GM23338 (cell line): ENCODE measurements at places on chromosomes 2 and 18. TPM values are rescaled to one million over a fixed set of nuclear protein-coding genes. Genes with fewer than 3 reads are reported as not detected.
A peak's percentile ranks its signal among the peaks of the same experiment; 100 is the strongest.

- no peaks in the 10 kb centered on the region for H3K36me3 ChIP-seq
- DNase-seq = peak; percentile 64
- H3K4me3 ChIP-seq = peak overlapping the region; percentile 83
- no peak overlapping the region for H3K27ac ChIP-seq
- peaks cover 53% of the 10 kb centered on the region for H3K27me3 ChIP-seq
Measured at GRCh38 chr2:156340804-156341451, 8.4 kb upstream of the NR4A2 start.

GRCh38 chr2:99338029-99338585 is 918 bp downstream of the EIF5B start:
- DNase-seq = peak; percentile 19
- no peak overlapping the region for H3K27ac ChIP-seq
- peak overlapping the region; percentile 80 for H3K4me3 ChIP-seq
- no peaks in the 10 kb centered on the region for H3K27me3 ChIP-seq
- H3K36me3 ChIP-seq = no peaks in the 10 kb centered on the region
- peaks cover 11% of the 10 kb centered on the region for H3K4me1 ChIP-seq

DNA sequence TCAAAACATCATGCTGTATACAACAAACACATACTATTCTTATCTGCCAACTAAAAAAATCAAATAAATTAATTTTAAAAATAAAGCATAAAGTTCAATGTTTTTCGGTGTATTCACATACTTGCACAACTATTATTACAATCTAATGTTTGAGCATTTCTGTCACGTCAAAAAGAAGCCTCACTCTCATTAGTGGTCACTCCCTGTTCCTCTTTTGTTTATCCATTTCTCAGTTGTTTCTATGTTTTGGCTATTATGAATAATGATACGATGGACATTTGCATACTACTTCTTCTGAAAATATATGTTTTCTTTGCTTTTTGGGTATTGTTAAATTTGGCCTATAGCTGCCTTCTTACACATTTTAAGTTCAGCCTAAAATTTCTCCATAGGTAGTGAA is 773.0 kb upstream of the HS6ST1 start:
- DNase-seq = no peak
- no peak overlapping the region for H3K27ac ChIP-seq
- no peaks in the 10 kb centered on the region for H3K27me3 ChIP-seq
- no peak overlapping the region for H3K4me3 ChIP-seq
- H3K4me1 ChIP-seq = no peaks in the 10 kb centered on the region

DNA sequence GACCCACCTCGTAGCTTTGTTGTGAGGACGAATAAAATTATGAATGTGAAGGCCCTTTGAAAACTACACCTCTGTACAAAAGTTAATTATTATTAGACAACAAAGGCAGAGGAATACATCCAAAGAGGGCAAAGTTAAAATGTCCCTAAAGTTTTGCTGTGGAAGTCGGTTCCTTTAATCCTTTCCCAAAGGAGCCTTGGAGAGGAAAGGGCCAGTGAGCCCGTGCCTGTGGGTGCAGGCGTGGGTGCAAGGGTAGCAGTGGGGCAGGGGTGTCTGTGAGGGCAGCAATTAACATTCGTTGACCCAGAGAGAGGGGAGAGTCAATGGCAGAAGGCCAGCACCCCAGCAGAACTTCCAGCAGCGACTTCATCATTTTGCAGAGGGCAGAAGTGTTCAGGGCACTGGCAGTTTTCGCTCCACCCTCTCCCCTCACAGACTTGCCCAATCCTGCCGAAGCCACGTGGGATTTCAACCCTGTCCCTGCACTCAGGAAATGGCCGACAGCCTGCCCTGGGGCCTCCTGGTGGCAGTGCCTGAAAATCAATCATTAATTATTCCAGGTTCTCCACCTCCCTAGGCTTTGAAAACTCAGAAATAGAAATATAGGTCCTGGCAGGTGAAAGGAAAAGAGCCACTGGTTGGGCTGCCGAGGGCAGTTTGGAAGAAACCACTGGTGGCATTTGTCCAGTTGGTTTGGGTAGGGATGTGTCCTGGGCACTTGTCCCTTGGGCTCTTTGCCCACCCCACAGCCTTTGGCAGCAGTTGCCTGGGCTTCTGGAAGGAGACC is 4.2 kb upstream of the PAX8 start:
- H3K36me3 ChIP-seq = no peaks in the 10 kb centered on the region
- H3K27ac ChIP-seq = no peak overlapping the region
- DNase-seq = peak; percentile 70
- H3K27me3 ChIP-seq = peaks cover 58% of the 10 kb centered on the region

GRCh38 chr18:11902522-11903292 is 5.4 kb downstream of the MPPE1 start:
- DNase-seq = peak; percentile 27
- H3K4me1 ChIP-seq = peaks cover 44% of the 10 kb centered on the region
- H3K4me3 ChIP-seq = 0 out of 2 replicates have a peak overlapping the region, but pooled peaks have one; percentile 13
- H3K36me3 ChIP-seq = no peaks in the 10 kb centered on the region
- H3K27ac ChIP-seq = peak overlapping the region; percentile 21; the same call in 1 of the 2 replicates

DNA sequence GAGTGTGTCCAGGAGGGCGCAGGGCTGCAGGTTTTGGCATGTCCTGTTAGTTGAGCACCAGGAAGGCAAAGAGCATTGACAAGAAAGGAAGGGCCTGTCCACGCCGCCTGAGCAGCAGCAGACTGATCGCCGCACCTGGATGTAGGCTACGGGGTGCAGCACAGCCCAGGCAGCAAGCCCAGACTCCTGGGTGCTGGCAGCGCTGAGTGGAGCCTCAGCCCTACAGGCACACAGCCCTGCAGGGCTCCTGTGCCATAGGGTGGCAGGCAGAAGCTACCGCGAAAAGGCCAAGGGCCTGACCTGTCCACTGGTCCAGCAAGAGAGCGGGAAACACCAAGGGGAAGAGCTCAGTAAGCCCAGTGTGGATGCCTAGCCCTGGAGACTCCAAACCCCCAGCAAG is 198.0 kb downstream of the HDAC4 start:
- no peak overlapping the region for H3K27ac ChIP-seq
- no peak overlapping the region for H3K4me3 ChIP-seq
- H3K36me3 ChIP-seq = no peaks in the 10 kb centered on the region

DNA sequence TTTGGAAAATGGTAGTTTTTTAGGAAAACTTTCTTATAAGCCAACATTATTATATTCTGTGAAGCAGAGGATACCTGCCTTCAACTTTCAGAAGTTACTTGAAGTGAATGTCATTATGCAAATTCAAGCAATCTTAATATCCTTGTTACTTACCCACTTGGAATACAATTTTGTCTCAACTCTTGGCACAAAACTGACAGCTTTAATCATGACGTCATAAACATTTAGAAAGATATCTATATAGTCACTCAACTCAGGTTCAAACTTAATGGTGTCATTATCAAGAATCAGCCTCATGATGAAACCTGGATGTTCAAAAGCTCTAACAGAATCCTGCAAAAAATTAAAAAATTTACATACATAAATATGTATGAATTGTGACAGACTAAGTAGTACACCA is 68.1 kb downstream of the DNAH7 start:
- no peak for DNase-seq
- no peaks in the 10 kb centered on the region for H3K36me3 ChIP-seq
- no peaks in the 10 kb centered on the region for H3K27me3 ChIP-seq
- no peak overlapping the region for H3K4me3 ChIP-seq
- no peaks in the 10 kb centered on the region; the same call in none of the 2 replicates for H3K4me1 ChIP-seq
- no peak overlapping the region for H3K27ac ChIP-seq

DNA sequence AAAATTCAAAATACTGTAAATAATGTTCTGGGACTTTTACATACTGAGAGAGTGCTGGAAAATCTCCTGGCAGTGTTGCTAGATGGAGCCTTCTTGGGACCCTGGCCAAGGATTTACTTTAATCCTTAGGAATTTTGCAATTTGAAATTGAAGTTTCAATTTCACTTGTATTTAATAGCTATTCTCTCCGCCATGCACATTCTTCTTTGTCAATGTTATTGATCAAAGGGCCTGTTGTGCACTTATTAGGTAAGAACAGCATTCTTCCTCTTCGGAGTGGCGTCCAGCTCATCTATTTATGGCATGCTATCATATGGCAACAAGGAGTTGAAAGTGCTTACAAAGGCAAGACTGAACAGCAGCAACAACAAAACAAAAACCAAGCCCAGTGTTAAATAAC is 40.1 kb upstream of the SOS1 start:
- no peaks in the 10 kb centered on the region for H3K36me3 ChIP-seq
- no peaks in the 10 kb centered on the region for H3K4me1 ChIP-seq
- H3K4me3 ChIP-seq = no peak overlapping the region
- H3K27me3 ChIP-seq = no peaks in the 10 kb centered on the region

GRCh38 chr2:238875101-238875470 is 27.2 kb downstream of the TWIST2 start:
- H3K36me3 ChIP-seq = no peaks in the 10 kb centered on the region
- no peak for DNase-seq
- no peaks in the 10 kb centered on the region for H3K4me1 ChIP-seq

DNA sequence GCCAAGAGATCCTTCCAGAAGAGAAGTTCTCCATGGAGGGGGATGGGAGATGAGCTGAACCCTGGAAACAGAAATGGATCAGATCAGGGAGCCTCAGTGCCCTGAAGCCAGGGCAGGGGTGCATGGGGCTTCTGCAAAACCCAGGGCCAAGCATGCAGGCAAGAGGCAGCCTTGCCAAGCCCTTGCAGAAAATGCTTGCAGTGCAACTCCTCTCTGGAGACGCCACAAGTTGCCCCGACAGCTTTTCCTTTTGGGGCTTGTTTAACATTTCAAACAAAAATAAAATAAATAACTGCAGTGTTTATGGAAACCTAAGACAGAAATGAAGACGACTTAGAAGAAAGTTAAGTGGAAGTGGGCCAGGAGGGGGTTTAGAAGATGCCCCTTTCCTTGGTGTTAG is 177.5 kb upstream of the TNP1 start:
- H3K4me1 ChIP-seq = no peaks in the 10 kb centered on the region
- H3K27ac ChIP-seq = no peak overlapping the region
- no peak for DNase-seq
- H3K36me3 ChIP-seq = no peaks in the 10 kb centered on the region
- no peaks in the 10 kb centered on the region for H3K27me3 ChIP-seq
- no peak overlapping the region for H3K4me3 ChIP-seq

GRCh38 chr2:164823126-164823525 is 18.5 kb downstream of the COBLL1 start:
- no peaks in the 10 kb centered on the region for H3K27me3 ChIP-seq
- no peaks in the 10 kb centered on the region for H3K4me1 ChIP-seq
- no peak for DNase-seq
- H3K36me3 ChIP-seq = no peaks in the 10 kb centered on the region
- H3K27ac ChIP-seq = no peak overlapping the region

DNA sequence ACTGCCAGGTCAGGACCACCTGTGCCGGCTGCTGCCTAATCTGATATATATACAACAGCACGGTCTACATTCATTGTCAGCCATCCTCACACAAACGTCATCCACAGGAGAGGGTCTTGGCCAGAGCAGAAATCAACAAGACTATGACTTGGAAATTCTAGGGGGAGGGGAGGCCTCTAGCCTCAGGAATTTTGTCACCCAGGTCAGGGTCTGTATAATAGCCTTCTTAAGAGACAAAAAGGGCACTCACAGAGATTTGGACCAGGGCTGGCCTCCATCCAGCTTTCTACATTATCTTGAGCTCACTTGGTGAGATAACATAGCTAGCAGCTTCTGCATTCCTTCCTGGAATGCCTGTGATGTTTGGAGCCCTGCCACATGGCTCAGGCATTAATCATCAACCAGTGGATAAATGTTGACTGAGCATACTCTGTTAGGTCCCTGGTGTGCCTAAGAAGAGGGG is 50.4 kb upstream of the CTIF start:
- no peak overlapping the region for H3K4me3 ChIP-seq
- no peak overlapping the region for H3K27ac ChIP-seq
- DNase-seq = peak; percentile 9
- no peaks in the 10 kb centered on the region for H3K27me3 ChIP-seq
- H3K4me1 ChIP-seq = no peaks in the 10 kb centered on the region
- no peaks in the 10 kb centered on the region for H3K36me3 ChIP-seq

DNA sequence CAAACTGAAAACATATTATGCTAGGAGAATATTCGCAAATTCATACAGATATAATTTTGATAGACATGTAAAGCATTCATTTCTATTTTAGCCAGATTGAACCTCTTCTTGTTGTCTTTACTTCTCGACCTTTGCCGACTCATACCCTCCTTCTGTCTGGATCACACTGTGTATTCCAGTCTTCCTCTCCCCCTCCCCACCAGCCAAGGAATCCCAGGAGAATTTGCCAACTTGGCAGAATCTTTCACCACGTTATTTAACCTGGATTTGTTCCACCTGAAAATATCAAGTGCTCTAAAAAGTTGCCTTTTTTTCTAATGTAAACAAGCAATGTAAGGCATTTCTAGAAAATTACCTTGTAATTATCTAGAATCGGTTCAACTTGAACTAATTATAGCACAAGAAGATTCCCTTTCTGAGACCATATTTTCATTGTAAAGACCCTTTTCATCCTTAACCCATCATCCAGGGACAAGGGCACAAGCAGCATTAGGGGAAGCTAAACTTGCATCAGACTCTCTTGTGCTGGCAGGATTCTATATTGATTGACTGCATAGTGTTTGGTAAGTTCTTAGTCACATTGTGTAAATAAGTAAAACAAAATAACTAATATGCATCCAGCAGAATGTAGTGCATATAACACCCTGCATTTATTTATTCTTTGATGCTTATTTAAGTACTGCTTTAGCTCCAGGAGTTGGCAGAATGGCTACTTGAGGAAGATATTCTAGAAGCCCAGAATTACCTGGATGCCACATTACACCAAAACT is 1328.7 kb upstream of the NXPH2 start:
- H3K4me1 ChIP-seq = no peaks in the 10 kb centered on the region
- H3K36me3 ChIP-seq = no peaks in the 10 kb centered on the region
- H3K4me3 ChIP-seq = no peak overlapping the region
- H3K27ac ChIP-seq = no peak overlapping the region
- no peaks in the 10 kb centered on the region for H3K27me3 ChIP-seq

DNA sequence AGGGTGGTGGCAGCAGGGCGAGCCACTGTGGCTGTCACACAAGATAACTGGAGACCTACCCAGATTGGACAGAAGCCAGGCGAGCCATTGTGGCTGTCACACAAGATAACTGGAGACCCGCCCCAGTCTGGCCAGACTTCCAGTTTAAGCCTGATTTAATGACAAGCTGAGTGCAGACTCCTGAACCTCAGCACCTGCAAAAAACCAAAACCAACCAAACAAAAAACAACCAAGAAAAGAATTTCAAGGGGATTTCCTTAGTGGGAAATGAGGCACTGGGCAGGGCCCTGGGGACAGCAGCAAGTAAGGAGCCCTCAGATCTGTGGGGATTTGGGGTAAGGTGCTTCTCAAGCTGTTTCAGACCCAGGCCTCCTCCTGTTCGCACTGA is 95.2 kb upstream of the BOD1L2 start:
- H3K4me1 ChIP-seq = no peaks in the 10 kb centered on the region
- no peak overlapping the region for H3K27ac ChIP-seq
- H3K27me3 ChIP-seq = no peaks in the 10 kb centered on the region
- no peak overlapping the region for H3K4me3 ChIP-seq

GRCh38 chr2:217325816-217326215 is 466.0 kb upstream of the TNP1 start:
- H3K27me3 ChIP-seq = no peaks in the 10 kb centered on the region
- no peak for DNase-seq
- H3K4me1 ChIP-seq = peaks cover 5% of the 10 kb centered on the region

GRCh38 chr2:104866883-104867812 is 13.2 kb downstream of the POU3F3 start:
- peak; percentile 73 for DNase-seq
- H3K27me3 ChIP-seq = peaks cover 98% of the 10 kb centered on the region
- no peak overlapping the region for H3K27ac ChIP-seq
- H3K4me3 ChIP-seq = peak overlapping the region; percentile 59
- H3K4me1 ChIP-seq = peaks cover 60% of the 10 kb centered on the region

- no peaks in the 10 kb centered on the region for H3K4me1 ChIP-seq
- no peak overlapping the region for H3K4me3 ChIP-seq
- H3K27ac ChIP-seq = no peak overlapping the region
- DNase-seq = no peak
Measured at GRCh38 chr2:29223851-29224692, 108.9 kb downstream of the CLIP4 start.

The RESP18 gene
- total RNA-seq = not detected in 2 replicates

The TMEFF2 gene
- 1.5 and 2.2 TPM in 2 replicates for total RNA-seq

The RGPD3 gene
- total RNA-seq = 0.28 and 0.50 TPM in 2 replicates

The OTOS gene
- not detected in 2 replicates for total RNA-seq

The CD207 gene
- not detected in 2 replicates for total RNA-seq

The FASTKD1 gene
- 49.0 and 74.8 TPM in 2 replicates for total RNA-seq
